Mesendoderm (in vitro differentiated cells): ENCODE measurements at places on chromosomes 11 and 22.

DNA sequence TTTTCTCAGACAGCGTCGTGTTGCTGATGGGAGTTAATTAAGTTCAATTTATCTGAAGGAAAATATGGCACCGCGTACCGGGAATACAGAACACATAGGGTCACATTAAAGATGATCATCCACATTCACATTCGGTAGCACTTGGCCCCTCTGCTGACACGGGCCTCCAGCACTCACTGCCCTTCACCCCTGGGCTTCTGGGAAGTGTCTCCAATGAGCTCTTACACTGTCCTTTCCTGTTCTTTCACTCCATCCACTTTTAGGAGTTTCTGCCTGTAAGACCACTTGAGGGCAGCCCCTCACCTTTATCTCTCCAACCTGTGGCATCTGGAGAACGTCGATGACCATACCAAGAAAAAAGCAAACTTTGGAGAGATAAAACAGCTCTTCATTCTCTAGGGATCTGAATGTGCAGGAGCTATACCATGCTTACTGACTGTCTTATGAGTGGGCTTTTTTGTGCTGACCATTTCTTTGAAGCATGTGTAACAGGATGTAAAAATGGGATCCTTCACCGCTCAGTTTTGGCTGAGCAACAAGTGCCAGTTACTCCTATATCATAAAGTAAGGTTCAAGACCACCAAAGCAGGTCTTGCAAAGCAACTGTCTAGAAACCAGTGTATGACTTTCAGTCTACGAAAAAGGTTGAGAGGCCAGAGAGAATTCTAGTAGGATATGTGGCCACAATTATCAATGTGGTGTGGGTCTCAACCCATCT is 1.1 kb upstream of the SERGEF start:
- H3K4me1 ChIP-seq = peaks cover 4% of the 10 kb centered on the region
- peak overlapping the region; percentile 30 for H3K4me3 ChIP-seq
- no peaks in the 10 kb centered on the region for H3K36me3 ChIP-seq
- no peaks in the 10 kb centered on the region for H3K27me3 ChIP-seq

GRCh38 chr22:29734838-29735237 is 15.0 kb downstream of the CABP7 start:
- peak; percentile 37 for DNase-seq
- no peaks in the 10 kb centered on the region for H3K27me3 ChIP-seq
- H3K36me3 ChIP-seq = no peaks in the 10 kb centered on the region
- H3K4me1 ChIP-seq = no peaks in the 10 kb centered on the region
- H3K4me3 ChIP-seq = no peak overlapping the region

GRCh38 chr11:109851780-109852390 is 241.3 kb upstream of the ZC3H12C start:
- DNase-seq = peak; percentile 28
- no peaks in the 10 kb centered on the region for H3K27me3 ChIP-seq
- H3K4me3 ChIP-seq = no peak overlapping the region

- H3K27me3 ChIP-seq = no peaks in the 10 kb centered on the region
- peaks cover 2% of the 10 kb centered on the region for H3K4me1 ChIP-seq
These were observed 14.5 kb downstream of the CSRP3 start for GRCh38 chr11:19187114-19187832.

DNA sequence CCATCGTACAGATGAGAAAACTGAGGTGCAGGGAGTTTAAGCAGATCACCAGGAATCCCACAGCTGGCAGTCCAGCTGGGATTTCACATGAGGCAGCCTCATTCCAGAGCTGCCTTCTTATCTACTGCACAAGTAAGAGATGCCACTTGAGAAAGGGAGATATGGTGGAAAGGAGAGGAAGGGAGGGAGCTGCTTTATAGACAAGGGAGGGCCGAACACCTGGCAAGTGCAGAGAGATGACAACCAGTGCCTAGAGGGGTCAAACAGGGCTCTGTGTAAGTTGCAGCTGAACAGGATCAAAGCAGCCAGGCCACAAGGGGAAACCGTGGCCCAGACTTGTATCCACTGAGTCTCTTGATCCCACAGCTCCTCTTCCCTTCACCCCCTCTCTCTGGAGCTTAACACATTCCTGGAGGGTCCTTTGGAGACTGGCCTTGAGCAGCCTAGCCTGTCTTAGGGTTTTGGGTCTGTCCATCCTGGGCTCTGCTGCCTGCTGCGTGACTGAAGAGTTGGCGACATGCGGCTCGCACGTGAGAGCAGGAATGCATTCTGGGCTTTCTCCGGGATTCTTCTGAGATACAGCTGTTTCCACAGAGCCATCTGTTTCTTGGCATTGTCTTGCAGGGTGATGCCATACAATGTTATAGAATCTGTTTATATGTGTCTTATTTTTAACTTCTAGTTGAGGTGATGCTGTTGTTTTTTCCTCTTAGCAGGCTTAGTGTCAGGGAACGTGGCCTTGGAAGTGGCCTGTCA is 268.5 kb upstream of the SYN3 start:
- H3K27ac ChIP-seq = no peak overlapping the region
- no peak overlapping the region for H3K4me3 ChIP-seq
- H3K36me3 ChIP-seq = no peaks in the 10 kb centered on the region
- no peaks in the 10 kb centered on the region for H3K4me1 ChIP-seq
- peak; percentile 44 for DNase-seq

DNA sequence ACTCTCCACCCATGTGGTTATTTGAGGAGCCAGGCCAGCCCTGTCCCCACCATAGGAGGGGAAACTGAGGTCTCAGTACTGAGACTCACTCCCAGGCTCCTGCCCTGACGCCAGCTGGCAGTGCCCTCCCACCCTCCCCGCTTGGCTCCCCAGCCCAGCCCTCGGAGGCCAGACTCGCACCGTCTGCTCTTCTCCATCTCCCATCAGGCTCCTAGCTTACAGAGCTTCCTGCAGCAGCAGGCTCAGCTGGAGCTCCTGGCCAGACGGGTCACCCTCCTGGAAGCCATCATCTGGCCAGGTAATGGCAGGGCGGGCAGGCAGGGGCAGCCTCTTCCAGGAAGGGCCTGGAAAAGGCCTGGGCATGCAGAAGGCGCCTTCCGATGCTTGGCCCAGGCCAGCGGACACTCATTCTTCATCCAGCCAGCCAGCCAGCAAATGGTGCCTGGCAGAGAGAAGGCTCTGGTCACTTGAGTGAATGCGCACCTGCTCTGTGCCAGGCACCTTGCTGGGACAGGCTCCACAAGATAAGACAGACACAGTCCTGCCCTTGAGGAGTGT is 12.6 kb downstream of the RHBDD3 start:
- no peaks in the 10 kb centered on the region for H3K36me3 ChIP-seq
- no peak for DNase-seq
- no peaks in the 10 kb centered on the region for H3K4me1 ChIP-seq
- no peak overlapping the region for H3K4me3 ChIP-seq

DNA sequence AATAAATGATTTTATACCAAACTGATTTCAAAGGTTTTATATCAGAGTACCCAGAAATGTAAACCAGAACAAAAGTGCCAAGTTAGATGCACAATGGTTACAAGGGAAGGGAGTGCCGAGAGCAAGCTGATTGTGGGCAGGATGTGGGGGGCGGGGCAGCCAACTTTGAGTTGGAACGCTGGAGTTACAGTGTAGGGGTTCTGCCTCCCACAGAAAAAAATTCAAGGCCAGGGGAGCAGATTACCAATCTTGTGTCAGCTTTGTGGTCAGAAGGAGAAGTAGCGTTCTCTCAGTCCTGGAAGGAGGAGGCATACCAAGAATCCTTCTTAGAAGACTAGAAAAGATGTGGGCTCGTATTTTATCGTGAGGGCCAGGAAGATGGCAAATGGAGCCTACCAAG is 15.9 kb upstream of the POU2AF2 start:
- H3K4me3 ChIP-seq = no peak overlapping the region
- peaks cover 2% of the 10 kb centered on the region for H3K4me1 ChIP-seq
- H3K27ac ChIP-seq = no peak overlapping the region
- no peak for DNase-seq
- H3K36me3 ChIP-seq = no peaks in the 10 kb centered on the region

DNA sequence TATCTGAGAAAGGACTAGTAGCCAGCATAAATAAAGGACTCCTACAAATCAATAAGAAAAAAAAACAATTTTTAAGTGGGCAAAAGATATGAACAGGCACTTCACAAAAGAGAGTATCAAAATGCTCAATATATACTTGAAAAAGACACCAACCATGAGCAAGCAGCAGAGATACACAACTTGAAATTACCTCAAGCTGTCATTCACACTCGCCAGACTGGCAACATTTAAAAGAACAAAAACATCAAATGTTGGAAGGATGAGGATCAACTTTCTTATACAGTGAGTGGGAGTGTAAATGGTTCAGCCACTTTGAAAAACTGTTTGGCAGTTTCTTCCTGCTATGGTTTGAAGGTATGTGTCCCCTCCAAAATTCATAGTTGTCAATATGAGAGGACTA is 23.9 kb upstream of the ELFN2 start:
- no peak overlapping the region for H3K4me3 ChIP-seq
- H3K27ac ChIP-seq = no peak overlapping the region
- H3K27me3 ChIP-seq = no peaks in the 10 kb centered on the region
- DNase-seq = no peak
- H3K36me3 ChIP-seq = no peaks in the 10 kb centered on the region
- H3K4me1 ChIP-seq = no peaks in the 10 kb centered on the region

DNA sequence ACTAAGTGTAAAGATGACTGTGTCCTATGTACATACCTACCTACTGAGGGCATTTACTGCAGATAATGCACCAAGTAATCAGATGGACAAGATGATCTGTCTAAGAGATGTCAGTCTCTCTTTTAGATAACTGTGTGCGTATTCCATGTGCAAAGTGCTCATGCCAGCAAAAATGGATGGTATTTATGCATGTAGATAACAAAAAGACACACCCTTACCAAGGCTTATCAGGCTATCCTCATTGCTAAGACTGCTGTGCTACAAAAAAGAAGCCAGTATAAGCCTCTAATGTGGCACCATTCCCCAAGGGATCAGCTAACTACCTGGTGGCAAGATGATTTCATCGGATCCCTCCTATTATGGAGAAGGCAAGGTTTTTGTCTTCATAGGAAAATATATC is 34.3 kb upstream of the CD44 start:
- no peak for DNase-seq
- no peaks in the 10 kb centered on the region for H3K36me3 ChIP-seq
- H3K27ac ChIP-seq = no peak overlapping the region
- H3K4me1 ChIP-seq = no peaks in the 10 kb centered on the region

GRCh38 chr22:41565403-41566054 is 4.7 kb downstream of the CSDC2 start:
- DNase-seq = peak; percentile 83
- no peaks in the 10 kb centered on the region for H3K36me3 ChIP-seq
- no peaks in the 10 kb centered on the region for H3K4me1 ChIP-seq

GRCh38 chr11:70292863-70293262 is 22.4 kb downstream of the PPFIA1 start:
- no peaks in the 10 kb centered on the region for H3K27me3 ChIP-seq
- peaks cover 11% of the 10 kb centered on the region for H3K36me3 ChIP-seq
- H3K4me1 ChIP-seq = no peaks in the 10 kb centered on the region
- no peak overlapping the region for H3K4me3 ChIP-seq
- no peak overlapping the region for H3K27ac ChIP-seq
- no peak for DNase-seq

- no peak for DNase-seq
- no peak overlapping the region for H3K27ac ChIP-seq
- H3K27me3 ChIP-seq = peaks cover 11% of the 10 kb centered on the region
- H3K36me3 ChIP-seq = no peaks in the 10 kb centered on the region
These were observed 54.5 kb upstream of the FBXO3 start for GRCh38 chr11:33828604-33829429.

GRCh38 chr11:17267576-17267975 is 9.0 kb upstream of the NUCB2 start:
- no peaks in the 10 kb centered on the region for H3K27me3 ChIP-seq
- no peak overlapping the region for H3K4me3 ChIP-seq
- no peak overlapping the region for H3K27ac ChIP-seq

- no peak overlapping the region for H3K27ac ChIP-seq
- DNase-seq = no peak
- H3K4me1 ChIP-seq = no peaks in the 10 kb centered on the region
- H3K36me3 ChIP-seq = no peaks in the 10 kb centered on the region
- no peak overlapping the region for H3K4me3 ChIP-seq
These were observed 85.9 kb downstream of the WNT7B start for GRCh38 chr22:45891021-45891421.

DNA sequence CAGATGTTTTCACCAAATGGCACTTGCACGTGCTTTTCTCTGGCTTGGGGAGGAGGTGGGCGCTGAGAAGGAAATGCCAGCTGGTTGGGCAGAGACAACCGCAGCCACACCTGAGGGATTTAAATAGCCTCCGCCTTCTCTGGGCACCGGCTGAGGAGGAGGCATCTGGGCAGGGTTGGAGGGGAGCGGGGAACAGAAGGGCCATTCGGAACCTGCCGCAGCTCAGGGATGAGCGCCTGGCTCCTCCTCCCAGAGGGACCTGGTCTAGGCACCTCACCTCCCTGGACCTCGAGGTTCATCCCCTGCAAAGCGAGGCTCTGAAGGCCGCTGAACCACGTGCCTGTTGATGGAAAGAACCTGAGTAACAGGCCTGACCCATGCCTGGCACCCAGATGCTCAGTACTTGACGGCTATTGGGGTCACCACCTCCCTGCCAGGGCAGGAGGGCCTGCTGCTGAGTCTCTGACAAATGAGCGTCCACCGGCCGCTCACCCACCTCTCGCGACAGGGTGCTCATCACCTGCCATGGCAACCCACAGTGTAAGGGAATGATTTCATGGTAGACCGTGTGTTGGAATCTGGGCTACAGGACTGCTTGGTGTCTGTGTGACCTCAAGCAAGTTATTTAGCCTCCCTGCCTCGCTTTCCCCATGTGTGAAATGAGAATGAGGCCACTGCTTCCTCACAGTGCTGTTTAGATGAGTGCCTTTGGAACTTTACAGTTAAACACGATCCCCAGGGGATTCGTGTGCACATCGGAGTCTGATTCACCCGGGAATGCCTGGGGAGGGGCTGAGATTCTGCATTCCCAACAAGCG is 2.0 kb upstream of the KDELR3 start:
- no peaks in the 10 kb centered on the region for H3K36me3 ChIP-seq
- peaks cover 2% of the 10 kb centered on the region for H3K27me3 ChIP-seq
- no peak overlapping the region for H3K27ac ChIP-seq
- no peak for DNase-seq
- H3K4me1 ChIP-seq = no peaks in the 10 kb centered on the region

- no peak overlapping the region for H3K4me3 ChIP-seq
- peaks cover 3% of the 10 kb centered on the region for H3K4me1 ChIP-seq
- H3K27ac ChIP-seq = no peak overlapping the region
- H3K36me3 ChIP-seq = no peaks in the 10 kb centered on the region
- H3K27me3 ChIP-seq = no peaks in the 10 kb centered on the region
These were observed 88.8 kb downstream of the CHST1 start for GRCh38 chr11:45576461-45577215.

- no peak for DNase-seq
- no peak overlapping the region for H3K4me3 ChIP-seq
- no peaks in the 10 kb centered on the region for H3K36me3 ChIP-seq
- H3K27me3 ChIP-seq = no peaks in the 10 kb centered on the region
- no peaks in the 10 kb centered on the region for H3K4me1 ChIP-seq
These were observed 39.8 kb upstream of the POGLUT3 start for GRCh38 chr11:108538022-108538424.

- no peak overlapping the region for H3K27ac ChIP-seq
- no peaks in the 10 kb centered on the region for H3K4me1 ChIP-seq
- H3K36me3 ChIP-seq = no peaks in the 10 kb centered on the region
- peak; percentile 75 for DNase-seq
- no peaks in the 10 kb centered on the region for H3K27me3 ChIP-seq
- H3K4me3 ChIP-seq = no peak overlapping the region
These were observed 1.3 kb upstream of the HDAC10 start for GRCh38 chr22:50252082-50253045.

- H3K36me3 ChIP-seq = no peaks in the 10 kb centered on the region
- H3K27ac ChIP-seq = no peak overlapping the region
- H3K4me3 ChIP-seq = no peak overlapping the region
- H3K27me3 ChIP-seq = peaks cover 89% of the 10 kb centered on the region
- DNase-seq = no peak
These were observed 1.0 kb upstream of the TBX1 start for GRCh38 chr22:19759427-19760057.
